H1 (cell line): ENCODE measurements at places on chromosomes 7 and 10.

DNA sequence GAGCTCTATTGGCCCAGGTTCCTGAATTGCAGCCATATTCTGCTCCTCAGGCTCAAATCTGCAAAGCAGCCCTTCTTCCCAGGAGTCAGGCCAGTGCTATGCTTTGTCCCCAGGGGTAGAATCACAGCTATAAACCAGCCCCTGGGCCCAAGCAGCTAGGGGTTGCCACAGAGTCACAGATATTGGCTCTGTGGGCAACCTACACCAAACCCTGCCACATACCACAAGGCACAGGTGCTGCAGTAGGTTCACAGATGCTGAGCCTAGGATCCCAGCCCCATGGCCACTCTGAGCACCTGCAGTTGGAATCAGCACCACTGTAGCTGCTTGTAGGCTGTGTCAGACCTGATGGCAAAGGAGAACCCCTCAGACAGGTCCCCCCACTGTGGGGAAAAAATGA is 43.1 kb upstream of the CAMK2B start:
- no peak for DNase-seq

DNA sequence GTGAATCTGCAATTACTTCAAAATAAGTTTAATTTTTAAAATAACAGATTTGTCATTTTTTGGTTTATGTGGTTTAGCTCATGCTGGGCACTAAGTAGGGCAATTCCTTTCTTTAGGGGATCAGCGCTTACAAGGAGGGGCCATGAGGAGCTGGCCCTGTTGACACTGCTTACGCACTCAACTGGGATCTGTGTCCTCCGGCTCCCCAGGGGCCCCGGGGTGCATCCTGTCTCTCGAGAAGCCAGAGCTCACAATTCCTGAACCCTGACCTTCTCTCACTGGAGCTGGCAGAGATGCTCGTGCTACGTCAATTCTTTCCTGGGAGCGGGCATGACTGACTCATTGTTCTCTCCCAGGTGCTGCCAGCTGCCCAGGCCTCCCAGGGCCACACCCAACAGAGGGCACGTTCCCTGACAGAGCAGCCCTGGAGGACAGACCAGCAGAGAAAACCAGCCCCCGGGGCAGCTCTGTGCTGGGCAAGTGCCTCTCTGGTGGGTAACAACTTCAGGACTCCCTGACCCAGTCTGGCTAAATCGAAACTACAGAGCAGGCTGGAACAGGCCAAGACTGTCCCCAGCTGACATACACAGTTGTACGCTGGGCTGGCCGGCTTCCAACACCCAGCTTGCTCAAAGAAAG is 36.8 kb downstream of the CTBP2 start:
- DNase-seq, result no peak

GRCh38 chr10:31136386-31136785 is 104.7 kb upstream of the ZNF438 start:
- DNase-seq, result no peak

DNA sequence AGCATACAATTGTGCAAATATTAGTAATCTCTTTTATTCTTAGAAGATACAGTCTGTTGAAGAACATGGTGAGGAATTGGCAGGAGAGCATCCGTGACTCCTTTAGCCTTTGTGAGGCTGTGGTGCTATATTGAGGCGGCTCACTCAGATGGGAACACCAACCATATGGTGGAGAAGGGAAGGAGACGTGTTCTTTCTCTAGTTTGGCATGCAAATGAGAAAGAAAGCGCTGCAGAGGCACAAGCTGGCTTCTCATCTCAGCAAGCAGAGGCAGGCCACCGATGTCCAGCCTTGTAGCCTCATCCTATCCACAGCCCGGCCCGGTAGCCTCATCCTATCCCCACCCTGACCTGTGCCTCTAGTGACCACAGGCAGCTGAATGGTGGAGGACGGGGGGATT is 288.3 kb downstream of the CAMK1D start:
- DNase-seq, result no peak

- no peak for DNase-seq
These were observed 248.1 kb upstream of the HABP2 start for GRCh38 chr10:113304726-113305125.
